Esophagus muscularis mucosa (tissue), 4 donors: ENCODE measurements at places on chromosomes 11 and 22. TPM values are rescaled to one million over a fixed set of nuclear protein-coding genes. Genes with fewer than 3 reads are reported as not detected.

GRCh38 chr11:16603890-16604793, 134.3 kb upstream of the C11orf58 start:
- peak overlapping the region; percentile 62 for H3K27ac ChIP-seq
- peaks cover 29% of the 10 kb centered on the region for H3K4me1 ChIP-seq
- DNase-seq, result no peak
- no peaks in the 10 kb centered on the region for H3K36me3 ChIP-seq
- H3K4me3 ChIP-seq, result peak overlapping the region; percentile 66

DNA sequence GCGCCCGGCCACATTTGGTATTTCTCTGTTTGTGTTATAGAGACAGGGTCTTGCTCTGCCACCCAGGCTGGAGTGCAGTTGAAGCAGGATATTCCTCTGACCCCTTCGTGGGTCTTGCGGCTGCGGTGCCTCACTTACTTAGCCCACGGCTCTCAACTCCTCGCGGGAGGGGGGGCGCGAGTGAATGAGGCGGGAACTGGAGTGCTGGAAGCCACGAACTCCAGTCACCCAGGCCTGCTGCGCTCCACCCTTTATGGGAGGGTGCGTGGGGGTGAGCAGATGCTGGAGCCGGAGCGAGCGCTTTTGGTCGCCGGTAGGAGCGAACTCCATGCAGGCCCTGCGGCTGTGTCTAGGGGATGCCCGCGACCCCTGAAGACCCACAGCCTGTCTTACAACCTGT, 1.8 kb downstream of the C11orf54 start:
- no peak for DNase-seq
- H3K27ac ChIP-seq, result no peak overlapping the region
- no peaks in the 10 kb centered on the region for H3K27me3 ChIP-seq
- H3K4me1 ChIP-seq, result peaks cover 26% of the 10 kb centered on the region
- peaks cover 6% of the 10 kb centered on the region for H3K36me3 ChIP-seq

GRCh38 chr22:17866621-17867020, 92.4 kb upstream of the BID start:
- H3K4me1 ChIP-seq, result peaks cover 46% of the 10 kb centered on the region
- H3K36me3 ChIP-seq, result peaks cover 78% of the 10 kb centered on the region
- DNase-seq, result no peak
- H3K27me3 ChIP-seq, result no peaks in the 10 kb centered on the region
- H3K4me3 ChIP-seq, result no peak overlapping the region

GRCh38 chr11:67030976-67031375, 8.0 kb downstream of the SYT12 start:
- H3K27me3 ChIP-seq, result no peaks in the 10 kb centered on the region
- no peak for DNase-seq
- peaks cover 12% of the 10 kb centered on the region for H3K4me1 ChIP-seq
- no peaks in the 10 kb centered on the region for H3K36me3 ChIP-seq
- no peak overlapping the region for H3K4me3 ChIP-seq

DNA sequence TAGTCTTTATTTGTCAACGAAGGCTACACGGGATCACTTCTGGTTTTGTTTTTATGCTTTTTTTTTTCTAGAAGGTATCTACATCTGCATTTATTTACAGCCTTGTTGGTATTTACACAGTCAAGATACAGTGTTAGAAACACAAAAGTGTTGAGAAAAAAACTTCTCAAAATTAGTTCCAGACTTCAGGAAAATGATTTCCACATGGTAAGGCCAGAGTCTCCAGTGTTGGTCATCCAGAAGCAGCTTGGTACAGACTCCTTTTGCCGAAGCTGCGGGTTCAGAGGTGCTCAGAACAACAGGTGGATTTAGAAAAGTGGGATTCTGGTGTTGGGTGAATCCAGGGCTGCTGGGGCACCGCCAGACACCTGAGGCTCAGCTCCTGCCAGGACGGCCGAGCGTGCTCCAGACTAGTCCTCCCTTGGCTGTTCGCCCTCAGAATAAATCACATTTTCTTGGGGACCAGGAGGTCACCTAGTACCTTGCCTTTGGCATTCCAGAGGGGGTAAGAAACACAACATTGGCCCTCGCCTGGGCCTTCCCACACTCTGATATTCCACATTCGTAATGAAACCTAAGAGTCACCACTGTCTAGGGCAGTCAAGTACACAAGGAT, 78.7 kb upstream of the NARS2 start:
- no peaks in the 10 kb centered on the region for H3K4me1 ChIP-seq
- H3K27ac ChIP-seq, result no peak overlapping the region
- no peaks in the 10 kb centered on the region for H3K27me3 ChIP-seq
- no peak overlapping the region for H3K4me3 ChIP-seq
- peaks cover 4% of the 10 kb centered on the region for H3K36me3 ChIP-seq

DNA sequence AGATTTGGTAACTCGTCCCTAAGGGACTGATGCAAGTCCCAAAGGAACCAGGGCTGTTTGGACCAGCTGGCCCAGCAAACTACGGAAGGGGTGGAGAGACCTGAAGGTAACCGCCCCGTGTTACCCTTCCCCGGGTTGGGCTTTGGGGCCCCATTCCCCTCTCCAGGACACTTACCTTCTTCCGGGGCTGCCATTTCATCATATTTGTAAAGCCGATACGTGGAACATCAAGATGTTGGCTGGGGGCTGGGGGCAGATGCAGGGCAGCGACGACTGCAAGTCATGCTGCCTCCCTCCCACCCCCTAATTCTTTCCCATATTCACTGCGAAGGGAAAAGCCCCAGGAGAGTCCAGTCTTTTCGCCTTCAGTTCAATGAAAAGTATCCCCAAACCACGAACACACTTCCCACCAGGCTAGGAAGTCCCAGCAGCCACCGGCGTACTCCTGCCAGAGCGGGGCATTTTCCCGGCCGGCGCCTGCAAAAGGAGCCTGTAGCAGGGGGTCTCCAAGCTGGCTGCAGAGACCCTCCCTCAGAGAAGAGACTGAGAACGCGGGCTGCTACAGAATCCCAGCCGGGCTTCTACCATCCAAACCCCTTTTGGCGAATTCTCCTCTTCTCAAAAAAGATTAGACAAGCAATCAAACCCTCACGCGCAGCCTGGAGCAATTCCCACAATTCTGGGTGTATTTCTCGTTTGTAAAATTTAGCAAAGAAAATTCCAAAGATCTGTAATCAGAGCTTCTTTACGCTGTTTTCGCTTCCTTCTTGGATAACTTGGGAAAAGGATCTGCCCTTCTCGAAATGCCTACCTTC, 236.7 kb downstream of the TTC28 start:
- H3K27me3 ChIP-seq, result no peaks in the 10 kb centered on the region
- H3K4me3 ChIP-seq, result peak overlapping the region; percentile 62
- peak overlapping the region; percentile 68 for H3K27ac ChIP-seq
- DNase-seq, result no peak
- peaks cover 40% of the 10 kb centered on the region for H3K4me1 ChIP-seq
- H3K36me3 ChIP-seq, result no peaks in the 10 kb centered on the region

DNA sequence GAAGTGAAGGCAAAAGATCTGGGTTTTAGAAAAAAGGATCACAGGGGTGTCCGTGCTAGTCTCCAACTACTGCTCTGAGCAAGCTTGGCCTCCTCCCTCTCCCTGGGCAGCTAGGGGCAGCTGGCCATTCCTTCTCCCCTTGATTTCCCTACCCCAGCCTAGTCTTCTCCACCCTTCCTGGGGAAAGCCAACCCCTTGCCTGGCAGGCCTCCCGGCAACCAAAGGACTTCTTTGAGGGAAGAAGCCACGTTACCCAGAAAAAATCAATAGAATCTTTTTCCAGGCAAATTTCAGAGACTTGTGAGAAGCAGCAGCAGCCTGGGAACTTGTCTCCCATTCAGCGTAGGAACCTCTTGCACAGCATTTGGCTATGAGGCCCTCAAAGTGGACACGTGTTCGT, 91.5 kb downstream of the MIAT start:
- H3K4me3 ChIP-seq, result no peak overlapping the region
- no peaks in the 10 kb centered on the region for H3K36me3 ChIP-seq
- H3K4me1 ChIP-seq, result peaks cover 4% of the 10 kb centered on the region
- H3K27me3 ChIP-seq, result no peaks in the 10 kb centered on the region

DNA sequence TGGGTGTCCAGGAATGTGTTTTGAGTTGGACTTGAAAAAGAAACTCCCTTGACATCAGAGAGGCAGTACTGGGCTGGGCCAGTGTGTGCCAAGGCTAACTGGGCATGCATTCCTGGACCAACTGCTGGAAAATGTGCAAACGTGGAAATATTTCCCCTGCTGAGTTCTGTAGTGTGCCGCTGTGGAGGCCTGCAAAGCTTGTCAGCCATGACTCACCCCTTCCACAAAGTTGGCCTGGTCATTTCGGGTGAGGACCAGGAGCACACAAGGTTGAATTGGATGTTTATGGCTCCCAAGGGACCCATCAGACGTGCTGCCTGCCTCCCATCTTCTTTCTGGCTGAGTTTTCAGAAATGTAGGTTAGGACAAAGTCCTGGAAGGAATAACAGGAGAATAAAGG, 513.1 kb downstream of the MIAT start:
- H3K27me3 ChIP-seq, result no peaks in the 10 kb centered on the region
- peaks cover 9% of the 10 kb centered on the region for H3K4me1 ChIP-seq
- peak overlapping the region; percentile 29 for H3K27ac ChIP-seq
- no peak overlapping the region for H3K4me3 ChIP-seq
- DNase-seq, result no peak

GRCh38 chr22:30272781-30273601, 6.3 kb upstream of the OSM start:
- no peak for DNase-seq
- no peaks in the 10 kb centered on the region for H3K27me3 ChIP-seq
- no peak overlapping the region for H3K4me3 ChIP-seq
- peaks cover 11% of the 10 kb centered on the region for H3K4me1 ChIP-seq
- H3K27ac ChIP-seq, result no peak overlapping the region

DNA sequence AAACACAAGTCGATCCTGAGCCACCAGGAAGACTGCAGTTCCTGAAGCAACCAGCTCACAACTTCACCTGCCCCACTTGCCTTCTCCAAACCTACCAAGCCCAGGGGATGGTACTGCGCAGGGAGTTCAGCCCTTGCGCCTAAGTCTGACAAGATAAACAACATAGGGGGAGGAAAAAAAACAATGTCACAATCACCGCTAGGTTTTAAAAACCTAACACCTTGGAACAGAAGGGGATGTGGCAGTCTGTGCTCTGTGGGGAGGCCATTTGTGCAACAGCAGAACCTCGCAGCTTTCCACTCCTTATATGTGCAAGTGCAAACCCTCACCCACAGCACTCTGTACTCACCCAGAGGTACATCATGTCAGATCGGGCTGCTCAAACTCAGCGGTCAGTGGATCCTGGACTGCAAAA, 134.2 kb downstream of the RBFOX2 start:
- H3K36me3 ChIP-seq, result no peaks in the 10 kb centered on the region
- H3K4me1 ChIP-seq, result peaks cover 63% of the 10 kb centered on the region
- H3K27ac ChIP-seq, result peak overlapping the region; percentile 84

DNA sequence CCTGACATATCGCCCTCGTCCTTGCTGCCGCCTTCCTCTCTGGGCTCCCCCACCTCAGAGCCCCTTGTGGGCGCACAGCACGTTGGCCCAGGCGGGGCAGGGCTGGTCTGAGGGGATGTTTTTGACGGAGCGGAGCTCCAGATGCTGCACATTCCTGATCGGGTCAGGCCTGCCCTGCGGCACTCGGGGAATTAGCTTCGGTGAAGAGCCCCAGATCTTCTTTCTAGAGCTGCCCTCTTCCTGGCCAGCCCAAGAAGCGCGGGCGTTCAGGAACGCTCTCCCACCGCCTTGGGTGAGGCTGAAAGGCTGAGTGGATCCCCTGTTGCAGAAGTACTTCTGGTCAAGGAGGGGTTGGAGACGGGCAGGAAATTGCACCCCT, 12.1 kb downstream of the YPEL4 start:
- H3K36me3 ChIP-seq, result no peaks in the 10 kb centered on the region
- H3K27ac ChIP-seq, result peak overlapping the region; percentile 83
- peak overlapping the region; percentile 75 for H3K4me3 ChIP-seq

DNA sequence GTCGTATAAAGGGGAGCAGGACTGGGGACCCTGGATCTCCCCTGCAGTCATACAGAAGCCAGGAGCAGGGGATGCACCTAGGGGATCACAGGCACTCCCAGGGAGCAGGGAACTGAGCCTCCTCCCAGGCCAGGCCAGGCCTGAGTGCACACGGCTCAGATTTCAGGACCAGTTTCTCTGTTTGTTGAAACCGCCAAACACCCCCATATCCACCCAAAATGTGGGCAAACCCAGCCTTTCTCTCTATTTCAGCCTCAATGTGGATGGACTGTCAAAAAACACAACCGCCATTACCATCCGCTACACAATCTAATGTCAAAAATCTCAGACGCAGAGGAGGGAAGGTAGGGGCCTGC, 17.5 kb downstream of the MN1 start:
- no peaks in the 10 kb centered on the region for H3K27me3 ChIP-seq
- no peak for DNase-seq
- H3K36me3 ChIP-seq, result no peaks in the 10 kb centered on the region
- H3K4me1 ChIP-seq, result peaks cover 86% of the 10 kb centered on the region
- no peak overlapping the region for H3K4me3 ChIP-seq
- H3K27ac ChIP-seq, result peak overlapping the region; percentile 95

GRCh38 chr11:34793666-34794065, 122.5 kb downstream of the APIP start:
- H3K36me3 ChIP-seq, result no peaks in the 10 kb centered on the region
- no peaks in the 10 kb centered on the region for H3K27me3 ChIP-seq
- no peak overlapping the region for H3K4me3 ChIP-seq
- no peak for DNase-seq
- peaks cover 11% of the 10 kb centered on the region for H3K4me1 ChIP-seq

DNA sequence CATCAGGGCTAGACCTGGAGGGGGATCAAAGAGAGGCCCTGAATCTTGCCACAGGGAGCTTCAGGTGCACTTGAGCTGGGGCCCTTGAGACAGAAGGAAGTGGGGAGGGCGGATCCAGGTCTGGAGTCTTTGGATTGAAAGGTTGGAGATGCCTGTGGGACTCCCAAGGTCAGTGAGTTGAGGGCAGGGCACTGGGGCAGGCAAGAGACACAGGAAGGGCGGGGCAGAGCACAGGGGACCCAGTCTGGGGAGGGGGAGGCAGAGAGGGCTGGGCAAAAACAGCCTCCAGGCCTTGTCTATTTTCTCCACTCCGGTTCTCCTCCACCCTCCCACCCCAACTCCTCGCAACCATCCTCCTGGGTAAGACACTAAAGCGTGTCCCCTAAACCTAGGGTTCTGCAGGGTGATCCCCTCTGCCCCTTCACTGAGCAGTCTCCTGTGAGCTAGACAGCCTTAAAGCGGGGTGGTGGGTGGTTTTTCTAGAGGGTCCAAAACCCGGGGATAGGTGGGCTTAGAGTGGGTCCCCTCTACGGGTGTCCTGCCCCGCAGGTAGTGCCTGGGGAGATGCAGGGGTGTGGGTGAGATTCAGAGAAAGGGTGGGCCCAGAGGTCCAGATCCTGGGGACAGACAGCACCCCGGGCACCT, 38.6 kb upstream of the CELSR1 start:
- H3K4me1 ChIP-seq, result peaks cover 51% of the 10 kb centered on the region
- H3K27ac ChIP-seq, result peak overlapping the region; percentile 51
- DNase-seq, result no peak

GRCh38 chr11:69293819-69294505, at the start of gene MYEOV:
Gene MYEOV, plus strand, starts transcription at chr11:69294155. Its CDS starts 1,200 bp downstream, at chr11:69295355.
- no peaks in the 10 kb centered on the region for H3K36me3 ChIP-seq
- H3K27me3 ChIP-seq, result peaks cover 18% of the 10 kb centered on the region

- H3K27me3 ChIP-seq, result no peaks in the 10 kb centered on the region
- no peak for DNase-seq
- no peaks in the 10 kb centered on the region for H3K36me3 ChIP-seq
- H3K4me1 ChIP-seq, result peaks cover 3% of the 10 kb centered on the region
Observed at GRCh38 chr11:12293486-12293885, 83.9 kb upstream of the PARVA start.

OR52N4 gene
- total RNA-seq, result not detected

DDI1 gene
- total RNA-seq, result not detected

SAA1 gene
- 1.2 TPM for total RNA-seq

SLC5A1 gene
- total RNA-seq, result not detected

TRIM22 gene
- 31.1 TPM for total RNA-seq

CFAP300 gene
- total RNA-seq, result 1.6 TPM

APOBEC3A gene
- total RNA-seq, result not detected

TREH gene
- total RNA-seq, result not detected

CHST1 gene
- total RNA-seq, result 6.9 TPM

PHF21B gene
- not detected for total RNA-seq

TSPAN32 gene
- 0.52 TPM for total RNA-seq

KRTAP5-7 gene
- total RNA-seq, result not detected
